ENCODE measurements at places on chromosomes 16 and 17.
A peak's percentile ranks its signal among the peaks of the same experiment; 100 is the strongest.

GRCh38 chr16:5252791-5253190 lies 155.2 kb upstream of the EEF2KMT start:
- no peak for DNase-seq

GRCh38 chr17:54177606-54178308 lies 355.0 kb downstream of the KIF2B start:
- no peak for DNase-seq

DNA sequence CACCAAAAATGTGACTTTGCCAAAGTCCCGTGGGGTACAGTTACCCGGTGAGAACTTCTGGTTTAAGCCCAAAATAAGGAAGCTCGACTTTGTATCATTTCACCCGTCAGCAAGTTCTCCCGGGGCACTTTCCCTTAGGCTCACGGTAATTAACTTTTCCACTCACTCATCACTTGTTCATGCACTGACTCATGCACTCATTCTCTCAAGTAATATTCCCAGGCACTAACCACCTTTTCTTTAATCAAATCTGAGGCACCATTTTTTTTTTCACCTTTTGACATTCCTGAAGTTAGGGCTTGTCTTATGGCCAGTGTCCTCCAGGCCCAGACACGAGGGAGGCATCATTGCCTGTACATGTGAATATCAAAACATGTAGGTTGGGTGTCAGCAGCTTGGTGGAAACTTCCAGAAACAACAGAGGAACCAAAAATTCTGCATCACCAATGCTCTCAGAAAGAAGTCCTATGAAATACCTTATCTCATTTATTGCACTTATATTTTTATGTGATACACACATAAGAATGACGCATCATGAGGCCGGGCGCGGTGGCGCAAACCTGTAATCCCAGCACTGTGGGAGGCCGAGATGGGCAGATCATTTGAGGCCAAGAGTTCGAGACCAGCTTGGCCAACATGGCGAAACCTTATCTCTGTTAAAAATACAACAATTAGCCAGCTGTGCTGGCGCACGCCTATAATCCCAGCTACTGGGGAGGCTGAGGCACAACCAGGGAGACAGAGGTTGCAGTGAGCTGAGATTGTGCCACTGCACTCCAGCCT lies 36.1 kb upstream of the ATP2C2 start:
- no peak for DNase-seq

- DNase-seq: no peak
Measured at GRCh38 chr16:74439685-74440084, 18.4 kb upstream of the CLEC18B start.

DNA sequence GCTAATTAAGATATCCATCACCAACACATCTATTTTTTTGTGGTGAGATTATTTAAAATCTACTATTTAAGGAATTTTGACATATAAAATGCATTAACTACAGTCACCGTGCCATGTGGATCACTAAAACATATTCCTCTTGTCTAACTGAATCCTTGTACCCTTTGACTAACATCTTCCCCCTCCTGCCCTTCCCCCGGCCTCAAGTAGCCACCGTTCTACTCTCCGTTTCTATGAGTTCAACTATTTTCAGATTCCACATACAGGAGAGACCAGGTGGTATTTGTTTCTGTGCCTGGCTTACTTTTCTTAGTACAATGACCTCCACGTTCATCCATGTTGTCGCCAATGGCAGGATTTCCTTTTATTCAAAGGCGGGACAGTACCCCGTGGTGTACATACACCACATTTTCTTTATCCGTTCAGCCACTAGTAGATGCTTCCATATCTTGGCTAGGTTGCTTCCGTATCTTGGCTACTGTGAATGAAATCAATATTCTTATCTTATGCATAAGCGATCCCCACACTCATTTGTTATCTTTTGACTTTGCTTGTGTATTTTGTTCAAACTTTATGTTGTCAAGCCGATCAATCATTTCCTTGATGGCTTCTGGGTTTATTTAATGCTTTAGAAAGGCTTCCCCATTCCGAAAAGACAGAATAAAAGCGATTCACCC lies 134.7 kb downstream of the KCNJ12 start:
- no peak for DNase-seq

- DNase-seq: peak; percentile 99
Measured at GRCh38 chr17:1716912-1717695, 6.9 kb upstream of the TLCD2 start.

- no peak for DNase-seq
Measured at GRCh38 chr17:48751172-48751571, 22.6 kb upstream of the HOXB13 start.

DNA sequence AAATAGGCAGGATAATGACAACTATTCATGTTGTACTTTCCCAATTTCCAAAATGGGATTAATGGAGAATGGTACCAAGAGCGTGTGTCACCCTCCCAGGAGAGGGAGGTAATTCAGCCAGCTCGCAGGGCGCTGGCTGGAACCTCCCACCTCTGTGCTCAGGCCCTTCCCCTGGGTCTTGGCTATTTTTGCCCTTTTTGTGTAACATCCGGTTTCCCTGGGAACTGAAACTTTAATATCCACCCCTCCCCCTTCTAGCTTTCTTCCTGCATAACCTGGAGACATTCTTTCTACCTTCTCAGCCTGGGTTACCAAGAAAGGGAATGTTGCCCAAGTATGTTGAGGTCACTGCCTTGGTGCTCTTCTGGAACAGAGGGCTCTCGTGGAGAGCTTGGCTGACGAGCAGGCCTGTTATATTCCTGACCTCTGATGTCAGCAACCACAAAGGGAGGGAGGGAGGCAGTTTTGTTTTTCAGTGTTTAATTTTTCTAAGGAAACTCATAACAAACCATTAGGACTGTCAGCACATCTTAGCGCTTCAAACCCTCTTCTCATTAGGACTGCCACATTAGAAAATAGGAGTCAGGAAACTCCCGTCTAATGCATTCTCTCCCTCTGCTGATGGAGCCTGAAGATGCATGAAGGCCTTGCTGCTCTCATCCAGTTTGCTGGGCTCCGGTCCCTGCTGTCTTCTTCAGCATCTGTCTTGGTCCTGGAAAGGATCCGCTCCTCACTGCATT lies 25.6 kb downstream of the ITGB3 start:
- DNase-seq: peak; percentile 97

DNA sequence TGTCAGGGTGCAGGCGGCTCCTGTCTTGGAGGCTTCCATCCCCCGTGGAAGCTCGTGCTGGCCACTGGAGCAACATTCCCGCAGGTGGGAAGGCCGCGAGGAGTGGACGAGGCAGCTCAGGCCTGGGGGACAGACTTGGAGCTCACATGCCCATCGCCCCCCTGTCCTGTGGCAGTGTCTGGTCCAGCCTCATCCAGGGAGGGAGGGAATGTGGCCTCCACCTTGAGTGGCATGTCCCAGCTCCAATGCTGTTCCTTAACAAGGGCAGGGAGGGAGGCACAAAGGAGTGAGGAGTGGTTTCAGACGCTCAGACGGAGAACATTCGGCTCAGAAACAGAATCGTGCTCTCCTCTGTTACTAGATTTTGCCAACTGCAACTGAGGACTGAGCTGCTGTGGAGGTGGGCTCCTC lies 159.4 kb upstream of the CHMP6 start:
- DNase-seq: peak; percentile 69

- peak; percentile 73 for DNase-seq
Measured at GRCh38 chr17:75996665-75997590, 3.7 kb upstream of the CDK3 start.

DNA sequence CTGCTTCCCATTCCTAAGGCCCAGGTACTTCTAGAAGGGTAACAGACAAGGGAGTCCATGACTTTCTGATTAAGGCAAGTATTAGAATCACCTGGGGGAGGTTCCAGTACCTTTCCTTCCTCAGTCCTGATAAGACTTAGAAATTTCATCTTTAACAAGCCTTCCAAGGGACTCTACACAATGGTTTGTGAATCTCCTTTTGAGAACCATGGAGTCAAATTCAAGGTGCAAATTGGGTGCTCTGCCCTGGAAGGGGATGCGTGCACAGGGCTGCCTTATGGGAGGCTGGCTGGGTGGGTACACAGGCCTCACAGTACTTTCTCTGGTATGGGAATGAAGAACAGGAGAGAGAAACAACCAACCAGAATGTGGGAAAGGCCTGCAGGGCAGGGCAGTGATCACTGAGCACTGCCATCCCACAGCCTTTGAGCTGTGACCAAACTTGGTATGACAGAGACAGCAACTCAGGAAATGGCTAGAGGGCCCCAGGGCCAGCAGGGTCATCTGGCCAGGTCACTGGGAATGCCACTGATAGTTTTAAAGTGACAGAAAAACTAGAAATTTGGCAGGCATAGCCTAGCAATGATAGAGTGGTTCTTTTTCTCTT lies 3.6 kb upstream of the TMIGD1 start:
- DNase-seq: no peak

GRCh38 chr17:49590874-49591273 lies 15.2 kb downstream of the NXPH3 start:
- DNase-seq: no peak

- DNase-seq: peak; percentile 46
Measured at GRCh38 chr17:49995055-49995738, at the start of gene DLX3. DLX3 (minus strand) TSS chr17:49995224; CDS start chr17:49994998, 226 bp downstream.

DNA sequence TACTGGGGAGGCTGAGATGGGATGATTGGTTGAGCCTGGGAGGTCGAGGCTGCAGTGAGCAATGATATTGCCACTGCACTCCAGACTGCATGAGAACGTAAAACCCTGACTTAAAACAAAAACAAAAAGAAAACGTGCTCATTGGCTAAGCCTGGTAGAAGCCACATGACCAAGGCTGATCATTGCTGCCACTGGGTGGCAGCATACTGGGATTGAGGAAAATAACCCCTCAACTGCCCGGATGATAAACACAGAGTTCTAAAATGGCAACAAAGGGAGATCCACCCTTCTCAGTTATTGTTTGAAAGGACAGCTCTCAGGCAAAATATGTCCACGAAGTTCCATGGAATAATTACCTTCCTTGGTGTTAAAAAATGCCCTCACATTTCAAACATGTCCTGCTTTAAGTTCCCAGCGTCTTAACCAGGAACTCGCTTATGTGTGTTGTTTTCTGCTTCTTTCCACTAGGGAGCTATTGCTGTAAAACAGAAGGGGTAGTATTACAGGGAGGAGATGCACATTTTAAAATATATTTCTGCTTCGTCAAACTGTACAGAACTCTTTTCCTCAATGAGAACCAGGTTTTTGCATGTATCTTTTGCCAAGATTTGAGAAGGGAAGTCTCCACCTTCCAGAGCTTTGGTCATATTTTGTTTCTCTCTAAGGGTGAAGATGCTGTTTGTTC lies 675.3 kb downstream of the MAF start:
- no peak for DNase-seq

DNA sequence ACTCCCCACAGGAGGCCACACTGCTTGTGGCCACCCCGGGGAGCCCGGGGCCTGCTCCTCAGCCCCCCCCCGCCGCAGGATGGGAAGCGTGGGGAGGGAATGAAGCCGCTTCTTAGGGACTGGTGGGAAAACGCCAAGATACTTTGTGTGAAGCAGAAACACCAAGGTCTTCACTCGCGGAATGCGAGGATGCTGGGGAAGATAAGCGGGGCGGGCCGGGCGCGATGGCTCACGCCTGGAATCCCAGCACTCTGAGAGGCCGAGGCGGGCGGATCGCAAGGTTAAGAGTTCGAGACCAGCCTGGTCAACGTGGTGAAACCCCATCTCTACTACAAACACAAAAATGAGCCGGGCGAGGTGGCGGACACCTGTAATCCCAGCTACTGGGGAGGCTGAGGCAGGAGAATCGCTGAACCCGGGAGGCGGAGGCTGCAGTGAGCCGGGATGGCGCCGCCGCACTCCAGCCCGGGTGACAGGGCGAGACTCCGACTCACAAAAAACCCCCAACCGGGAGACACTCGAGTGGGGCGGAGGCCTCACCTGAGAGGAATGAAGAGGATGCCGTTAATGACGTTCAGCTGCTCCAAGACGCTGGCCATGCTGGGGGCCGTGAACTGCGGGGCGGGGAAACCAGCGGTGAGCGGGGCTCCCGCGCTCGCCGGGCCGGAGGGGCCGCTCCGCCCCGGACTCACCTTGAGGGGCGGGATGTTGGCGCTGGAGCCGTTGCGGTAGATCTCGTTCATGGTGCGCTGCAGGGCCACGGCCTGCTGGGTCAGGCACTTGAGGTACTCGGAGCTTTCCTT lies 20.3 kb downstream of the CLUH start:
- no peak for DNase-seq

DNA sequence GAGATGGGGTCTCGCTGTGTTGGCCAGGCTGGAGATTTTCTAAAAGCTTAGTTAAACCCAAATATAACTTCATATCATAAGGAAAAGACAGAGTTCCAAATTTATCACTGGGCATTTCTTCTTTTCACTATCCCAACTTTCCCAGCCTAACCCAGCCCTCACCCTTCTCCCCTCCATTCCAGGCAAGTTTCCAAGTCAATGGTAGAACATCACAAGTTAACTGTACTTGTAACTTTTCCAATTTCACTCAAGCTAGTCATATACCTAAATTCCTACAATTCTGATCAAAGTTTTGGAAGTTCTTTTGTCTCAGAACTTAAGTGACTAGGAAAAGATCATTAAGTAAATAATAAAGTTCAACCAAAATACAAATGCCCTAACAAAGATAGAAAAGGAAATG lies 61.2 kb downstream of the USP32 start:
- DNase-seq: peak; percentile 43

- no peak for DNase-seq
Measured at GRCh38 chr17:42438600-42439567, 15.8 kb upstream of the CAVIN1 start.

DNA sequence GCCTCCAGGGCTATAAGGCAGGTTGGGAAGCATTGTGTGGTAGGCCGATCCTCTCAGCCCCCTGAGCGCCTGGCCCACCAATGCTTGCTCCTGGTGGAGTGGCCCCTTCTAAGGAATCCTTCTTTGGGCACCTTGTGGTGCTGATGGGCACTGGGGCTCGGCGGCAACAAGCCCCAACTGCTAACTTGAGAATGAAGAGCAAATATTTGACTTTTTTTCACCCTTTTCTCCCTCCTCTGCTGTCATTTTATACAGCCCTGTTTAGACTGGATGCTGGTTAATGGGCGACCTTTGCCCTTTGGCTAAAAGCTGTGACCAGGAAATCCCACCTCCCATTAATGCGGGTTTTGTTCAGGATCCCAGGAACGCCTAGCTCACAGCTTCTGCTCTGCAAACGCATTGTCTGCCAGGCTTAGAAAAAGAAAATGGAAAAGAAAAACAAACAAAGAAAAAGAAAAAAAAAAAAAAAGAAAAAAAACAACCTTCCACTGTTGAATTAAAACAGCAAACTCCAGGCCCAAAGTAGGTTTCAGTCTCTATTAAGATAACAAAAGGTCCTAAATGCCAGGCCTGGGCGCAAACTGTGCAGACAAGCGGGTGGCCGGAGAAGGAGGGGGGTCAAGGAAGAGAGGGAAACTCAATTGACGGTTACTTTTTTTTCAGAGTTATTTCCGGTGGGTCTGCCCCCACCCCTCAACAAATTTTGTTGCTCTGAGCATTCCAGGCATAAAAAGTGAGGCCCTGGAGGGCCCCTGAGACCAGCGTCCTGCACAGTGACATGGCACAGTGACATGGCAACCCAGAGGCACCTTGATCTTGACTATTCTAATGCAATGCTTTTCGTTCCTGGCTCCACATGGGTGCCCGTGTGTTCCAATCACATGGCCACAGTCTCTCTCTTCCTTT lies 301.4 kb downstream of the MAF start:
- no peak for DNase-seq

DNA sequence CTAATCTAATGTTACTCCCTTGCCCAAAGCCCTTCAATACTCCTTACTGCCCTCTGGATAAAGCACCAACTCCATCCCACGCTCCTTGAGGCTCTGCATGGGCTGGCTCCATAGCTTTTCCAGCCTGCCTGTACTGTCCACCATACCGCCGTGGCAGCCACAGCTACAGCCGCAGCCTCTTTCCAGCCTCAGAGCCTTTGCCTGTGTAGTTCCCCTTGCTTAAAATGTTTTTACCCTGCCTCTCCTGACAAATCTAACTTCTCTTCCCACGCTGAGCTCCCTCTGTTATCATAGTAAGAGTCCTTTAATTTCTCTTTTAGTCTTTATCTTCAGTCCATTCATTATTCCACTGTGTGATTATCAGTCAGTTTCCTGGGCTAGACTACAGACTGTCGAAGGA lies 22.0 kb downstream of the TEX14 start:
- DNase-seq: no peak

Data from fibroblast of skin of abdomen (primary cell).